EL (cell line): ENCODE measurements at places on chromosomes 4 and X.

DNA sequence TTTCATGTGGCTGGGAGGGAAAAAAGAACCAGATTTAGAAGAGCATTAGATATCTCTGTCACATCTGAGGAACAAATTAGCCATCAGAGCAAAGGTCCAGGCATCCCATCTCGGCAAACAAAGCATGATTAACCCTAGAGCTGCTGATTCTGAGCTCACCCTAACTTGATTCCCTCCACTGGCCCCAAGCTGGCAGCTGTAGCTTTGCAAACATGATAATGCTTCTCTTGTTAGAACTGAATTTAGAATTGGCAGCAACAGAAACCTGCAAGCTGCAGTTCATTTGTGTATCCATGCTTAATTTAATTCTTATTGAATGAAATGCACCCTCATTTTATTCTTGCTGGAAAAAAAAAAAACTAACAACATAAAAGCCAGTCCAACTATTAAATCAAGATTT is 289.2 kb downstream of the IL1RAPL1 start:
- no peak for DNase-seq

DNA sequence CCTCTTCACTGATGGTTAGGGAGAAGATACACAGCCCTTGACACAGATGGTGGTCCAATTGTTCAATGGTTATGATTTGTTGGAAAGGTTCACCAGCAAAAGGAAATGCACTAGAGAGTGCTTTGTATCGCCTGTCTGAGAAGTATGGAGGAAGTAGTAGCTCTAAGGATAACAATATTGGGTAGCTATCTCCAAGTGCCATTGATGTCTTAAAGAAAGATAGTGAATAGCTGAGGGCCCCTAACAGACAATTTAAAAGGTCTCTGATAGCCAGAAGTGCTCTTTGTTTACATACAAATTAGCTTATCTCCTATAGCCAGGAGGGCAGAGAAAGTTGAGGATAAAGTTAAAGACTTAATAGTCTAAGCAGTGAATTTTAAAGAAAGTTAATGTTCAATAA is 33.9 kb upstream of the BLTP1 start:
- no peak for DNase-seq

DNA sequence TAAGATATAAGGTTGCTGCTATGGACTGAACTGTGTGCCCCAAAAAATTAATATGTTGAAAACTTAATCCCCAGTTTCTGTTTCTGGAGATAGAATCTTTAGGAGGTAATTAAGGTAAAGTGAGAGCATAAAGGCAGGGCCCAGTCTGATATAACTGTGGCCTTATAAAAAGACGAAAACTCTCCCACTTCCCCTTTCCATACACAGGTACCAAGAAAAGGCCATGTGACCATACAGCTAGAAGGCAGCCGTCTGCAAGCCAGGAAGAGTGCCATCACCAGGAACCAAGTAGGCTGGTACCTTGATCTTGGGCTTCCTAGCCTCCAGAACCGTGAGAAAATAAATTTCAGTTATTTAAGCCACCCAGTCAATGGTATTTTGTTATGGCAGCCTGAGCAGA is 550.3 kb downstream of the SMARCA1 start:
- DNase-seq: no peak

DNA sequence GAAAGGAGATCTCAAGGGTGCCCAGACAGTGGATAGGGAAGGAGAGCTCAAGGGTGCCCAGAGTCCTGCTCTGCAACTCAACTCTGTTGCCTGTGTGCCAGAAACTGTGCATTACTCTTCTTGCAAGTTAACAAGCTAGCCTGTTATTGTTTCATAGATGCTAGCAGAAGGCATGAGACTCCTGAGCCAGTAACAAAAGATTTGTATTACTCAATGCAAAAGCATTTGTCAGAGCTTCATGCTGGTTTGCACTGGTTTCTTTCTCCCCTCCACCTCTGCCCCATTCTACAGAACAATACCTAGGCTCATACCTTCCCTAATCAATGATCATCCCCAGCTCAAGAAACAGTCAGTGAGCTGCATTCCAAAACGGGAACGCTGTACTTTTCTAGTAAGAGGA is 124.5 kb upstream of the NEIL3 start:
- peak; percentile 12 for DNase-seq

GRCh38 chr4:16627999-16628398 is 270.4 kb downstream of the LDB2 start:
- DNase-seq: peak; percentile 93

DNA sequence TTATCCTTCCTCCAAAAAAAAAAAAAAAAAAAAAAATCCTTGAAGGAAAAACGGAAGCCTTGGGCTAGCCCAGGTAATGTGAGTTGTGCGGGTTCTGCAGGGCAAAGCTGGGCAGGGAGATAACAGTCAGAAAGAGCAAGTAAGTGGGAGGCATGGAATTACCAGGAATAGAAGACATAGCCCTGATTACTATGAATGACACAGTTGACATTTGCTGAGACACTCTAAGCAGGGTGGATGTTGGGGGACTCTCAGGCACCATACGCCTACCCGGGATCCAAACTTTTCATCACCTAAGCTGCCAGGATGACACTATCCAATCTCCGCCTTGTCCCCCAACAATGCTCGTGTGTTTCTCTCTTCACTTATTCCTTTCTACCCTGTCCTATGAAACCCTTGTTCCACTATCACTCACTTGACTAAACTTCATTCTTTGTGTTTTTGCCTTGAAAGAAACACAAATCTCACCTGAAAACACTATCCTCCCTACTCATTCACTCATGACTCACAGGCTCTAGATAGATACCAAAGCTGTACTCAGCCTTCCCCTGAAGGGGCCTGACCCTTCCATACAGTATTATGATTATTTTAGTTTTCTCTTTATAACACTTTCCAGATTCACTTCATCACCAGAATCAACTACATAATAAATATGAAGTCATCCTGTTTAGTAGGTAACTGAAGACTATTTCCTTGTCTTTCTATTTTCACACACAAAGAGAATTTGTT is 158.4 kb downstream of the INPP4B start:
- no peak for DNase-seq

DNA sequence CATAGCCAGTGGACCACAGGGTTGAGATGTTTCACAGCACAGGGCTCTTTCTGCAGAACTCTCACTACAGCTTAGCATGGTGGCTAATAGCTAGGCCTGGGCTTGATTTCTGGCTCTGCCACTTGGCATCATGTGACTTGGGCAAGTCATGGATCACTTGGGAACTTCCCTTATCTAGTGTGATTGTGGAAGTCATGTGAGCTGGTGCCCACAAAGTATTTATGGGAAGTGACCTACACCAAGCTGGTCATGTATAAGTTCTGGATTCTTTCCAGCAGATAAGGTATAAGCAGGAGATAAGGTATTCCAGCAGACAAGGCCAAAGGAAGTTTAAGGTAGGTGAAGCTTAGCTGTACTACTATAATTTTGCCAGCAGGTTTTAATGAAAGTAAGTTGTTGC is 61.0 kb downstream of the REELD1 start:
- no peak for DNase-seq

GRCh38 chr4:48949086-48949485 is 37.0 kb upstream of the CWH43 start:
- no peak for DNase-seq

DNA sequence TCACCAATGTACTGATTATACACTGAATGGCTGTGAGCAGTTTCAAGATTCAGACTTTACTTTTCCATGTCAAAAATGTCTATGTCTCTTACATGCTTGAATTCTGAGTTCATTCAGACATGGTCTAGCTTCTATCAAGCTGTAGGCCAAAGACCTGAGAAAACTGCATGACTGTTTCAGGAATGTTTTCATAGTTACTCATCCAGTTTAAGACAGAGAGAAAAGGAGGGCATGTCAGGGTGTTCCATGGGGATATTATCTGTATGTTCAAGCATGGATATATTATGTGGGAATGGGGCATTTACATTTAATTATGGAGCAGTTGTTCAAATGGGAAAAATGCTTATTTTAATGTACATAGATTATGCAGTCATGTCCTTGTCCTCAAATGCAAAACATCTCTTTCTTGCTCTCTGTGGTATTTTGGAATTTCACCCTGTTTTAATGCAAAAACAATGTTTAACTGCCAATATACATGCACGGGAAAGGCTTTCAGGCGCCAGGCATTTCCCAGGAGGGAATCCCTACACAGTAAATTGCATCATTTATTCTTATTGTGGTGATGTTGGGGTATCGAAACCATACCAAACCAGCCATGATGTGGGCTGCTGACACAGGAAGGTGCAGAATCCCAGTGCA is 429.1 kb upstream of the INTU start:
- DNase-seq: peak; percentile 67

- no peak for DNase-seq
Measured at GRCh38 chr4:153024466-153024865, 88.3 kb downstream of the FHDC1 start.

- DNase-seq: no peak
Measured at GRCh38 chr4:3362431-3363287, 69.8 kb downstream of the RGS12 start.

- DNase-seq: no peak
Measured at GRCh38 chr4:81304871-81305270, 89.8 kb upstream of the PRKG2 start.

GRCh38 chrX:71183341-71183740 is 38.7 kb downstream of the NLGN3 start:
- DNase-seq: no peak

DNA sequence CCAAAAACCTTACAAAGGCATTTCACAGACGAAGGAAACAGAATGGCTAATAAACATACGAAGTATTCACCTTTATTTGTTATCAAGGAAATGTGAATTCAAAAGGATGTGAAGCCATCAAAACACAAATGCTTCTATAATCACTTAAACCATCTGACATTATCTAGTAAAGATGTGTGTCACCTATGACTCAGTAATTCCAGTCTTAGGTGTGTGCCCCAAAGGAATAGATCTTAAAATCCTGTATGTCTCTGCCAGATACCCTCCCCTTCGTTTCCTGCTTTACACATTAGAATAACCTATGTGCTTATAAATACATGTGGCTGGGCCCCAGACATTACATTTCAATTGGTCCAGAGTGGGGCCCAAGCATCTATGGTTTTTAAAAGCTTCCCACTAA is 41.8 kb upstream of the CEP135 start:
- DNase-seq: peak; percentile 28
